ENCODE measurements at places on chromosomes 12 and 14.

DNA sequence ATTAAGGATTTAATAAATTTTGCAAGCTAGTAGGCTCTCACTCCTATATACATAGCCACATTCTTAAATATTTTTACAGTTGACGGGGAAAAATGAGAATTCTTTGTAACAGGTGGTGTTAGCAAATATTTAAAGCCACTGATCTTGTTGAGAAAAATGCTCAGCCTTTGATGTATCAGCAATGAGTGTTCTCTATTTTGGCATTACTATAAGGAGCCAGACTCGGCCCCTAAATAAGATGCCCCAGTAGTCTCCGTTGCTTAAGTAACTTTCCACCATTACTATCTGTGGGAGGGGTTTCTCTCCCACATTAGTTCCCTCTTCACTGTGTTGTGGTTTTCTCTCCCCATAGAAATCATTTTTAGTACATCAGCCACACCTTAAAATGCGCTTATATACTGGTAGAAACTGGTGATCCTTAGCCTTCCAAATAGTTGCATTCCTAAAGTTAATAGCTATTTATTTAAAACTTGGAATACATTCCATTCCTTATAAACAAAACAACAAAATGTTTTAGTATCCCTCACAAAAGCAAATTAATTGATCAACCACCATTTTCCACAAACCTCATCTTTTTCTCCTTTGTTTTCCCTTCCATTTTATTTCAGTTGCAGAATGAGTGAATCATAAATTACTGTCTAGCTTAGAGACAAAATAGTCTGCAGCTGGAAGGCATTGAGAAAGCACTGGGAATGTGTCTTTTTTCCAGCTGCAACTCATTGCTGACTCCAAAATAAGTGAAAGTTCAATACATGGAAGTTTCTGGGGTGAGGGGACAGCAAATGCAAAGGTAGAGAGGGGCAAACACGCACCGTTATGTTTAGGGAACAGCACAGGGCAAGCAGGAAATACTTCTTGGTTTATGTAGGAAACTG lies 84.7 kb upstream of the FERMT2 start:
- no peak for DNase-seq

DNA sequence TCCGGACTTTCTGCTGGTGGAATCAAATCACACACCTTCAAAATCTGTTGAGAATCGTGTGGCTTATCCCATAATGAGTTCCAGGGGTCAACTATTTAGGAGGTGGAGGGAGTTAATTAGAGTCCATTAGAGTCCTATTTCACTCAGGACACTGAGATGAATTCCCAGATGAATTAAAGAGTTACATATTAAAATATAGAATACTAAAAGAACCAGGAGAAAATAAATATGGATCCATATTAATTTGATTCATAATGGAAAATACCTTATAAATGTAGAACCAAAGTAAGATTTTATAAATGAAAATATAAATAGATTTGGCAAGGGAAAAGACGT lies 44.6 kb upstream of the C14orf132 start:
- no peak for DNase-seq

GRCh38 chr12:93766796-93767523 lies 89.8 kb downstream of the CRADD start:
- no peak for DNase-seq

DNA sequence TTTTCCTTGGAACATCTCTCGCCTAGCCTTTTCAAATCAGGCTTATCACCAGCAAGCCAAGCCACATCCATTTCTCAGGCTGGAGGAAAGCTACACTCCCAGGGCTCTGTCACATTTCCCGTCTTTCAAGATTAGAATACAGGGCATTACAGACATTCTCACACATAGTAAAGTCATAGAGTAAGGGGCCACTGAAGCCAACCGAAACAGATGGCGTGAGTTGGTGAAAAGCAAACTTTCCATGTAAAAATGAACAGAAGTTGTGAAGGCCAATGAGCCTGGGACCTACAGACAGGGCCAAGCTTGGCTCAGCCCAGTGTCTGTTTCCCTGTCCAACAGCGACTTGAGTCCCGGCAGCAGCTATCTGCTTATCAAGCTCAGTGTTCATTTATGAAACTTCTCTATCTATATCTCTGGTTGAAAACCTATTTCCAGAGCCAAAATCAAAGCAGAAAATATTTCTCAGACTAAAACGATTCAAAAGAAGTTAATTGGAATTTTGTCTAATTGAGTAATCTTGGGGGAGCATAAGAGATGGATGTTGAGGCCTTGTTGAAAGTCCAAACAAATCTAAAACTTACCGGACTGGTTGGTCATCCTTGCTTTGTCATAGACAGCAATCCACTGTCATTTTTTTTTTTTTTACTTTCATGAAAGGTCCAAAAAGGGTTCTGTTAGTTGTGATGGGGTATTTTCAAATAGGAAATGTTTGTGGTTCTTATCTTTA lies 105.6 kb downstream of the DAAM1 start:
- no peak for DNase-seq

GRCh38 chr12:100061814-100062213 lies 77.1 kb upstream of the ANKS1B start:
- no peak for DNase-seq

- DNase-seq: no peak
These were observed 101.2 kb downstream of the BTG1 start for GRCh38 chr12:92044435-92044834.

DNA sequence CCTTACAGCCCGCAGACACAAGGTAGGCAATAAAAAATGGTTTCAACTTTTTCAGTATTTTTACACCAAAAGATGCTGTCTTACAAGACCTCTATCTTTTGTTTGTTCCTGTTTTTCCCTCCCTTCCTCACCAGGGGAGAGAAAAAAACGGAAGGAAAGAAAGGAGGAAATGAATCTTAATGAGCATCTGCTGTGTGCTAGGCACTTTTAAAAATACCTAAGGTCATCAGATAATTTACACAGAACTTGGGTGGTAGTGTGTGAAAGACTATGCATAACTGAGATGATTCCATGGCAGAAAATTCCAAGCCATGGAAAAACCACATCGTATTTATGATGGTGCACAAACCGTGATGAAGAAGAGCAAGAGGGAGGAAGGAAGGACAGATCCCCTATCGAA lies 121.2 kb downstream of the DIP2B start:
- DNase-seq: no peak

Measured in stimulated activated CD8-positive, alpha-beta memory T cell treated with anti-CD3 and anti-CD28 coated beads, Interleukin-12 subunit alpha, Interleukin-12 subunit beta, amount 100 ng/mL, for 1 hour (primary cell).